ENCODE measurements at places on chromosomes 4 and X.

- DNase-seq, result no peak
Measured at GRCh38 chrX:71629467-71629866, 11.2 kb upstream of the CXCR3 start.

DNA sequence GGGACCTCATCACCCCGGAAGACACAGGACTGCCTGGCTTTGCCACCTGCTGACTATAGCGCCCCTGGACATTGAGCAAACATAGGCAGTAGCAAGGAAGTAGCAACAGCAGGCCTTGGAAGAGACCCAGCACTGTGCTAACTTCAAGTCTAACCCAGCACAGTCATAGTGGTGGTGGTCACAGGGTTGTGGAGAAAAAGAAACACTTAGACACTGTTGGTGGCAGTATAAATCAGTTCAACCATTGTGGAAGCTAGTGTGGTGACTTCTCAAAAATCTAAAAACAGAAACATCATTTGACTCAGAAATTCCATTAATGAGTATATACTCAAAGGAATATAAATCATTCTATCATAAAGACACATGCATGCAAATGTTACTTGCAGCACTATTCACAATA is 874.0 kb upstream of the EPHA5 start:
- no peak for DNase-seq

DNA sequence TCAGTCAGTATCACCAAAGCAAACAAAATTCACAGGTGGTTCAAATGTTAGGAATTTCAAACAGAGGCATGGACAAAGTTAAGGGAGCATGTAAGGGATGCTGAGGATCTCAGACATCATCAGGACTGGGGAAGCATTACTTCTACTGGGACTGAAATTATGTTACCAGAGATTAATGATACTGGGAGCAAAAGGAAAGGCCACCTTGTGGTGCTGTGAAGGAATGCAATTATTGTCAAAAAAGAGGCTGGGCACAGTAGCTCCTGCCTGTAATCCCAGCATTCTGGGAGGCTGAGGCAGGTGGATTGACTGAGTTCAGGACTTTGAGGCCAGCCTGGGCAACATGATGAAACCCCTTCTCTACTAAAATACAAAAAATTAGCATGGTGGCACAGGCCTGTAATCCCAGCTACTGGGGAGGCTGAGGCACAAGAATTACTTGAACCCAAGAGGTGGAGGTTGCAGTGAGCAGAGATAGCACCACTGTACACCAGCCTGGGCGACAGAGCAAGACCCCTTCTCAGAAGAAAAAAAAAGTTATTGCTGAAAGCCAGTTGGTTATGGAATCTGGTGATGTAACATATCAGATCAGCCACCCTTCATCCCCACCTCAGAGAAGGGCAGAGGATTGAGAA is 954.3 kb downstream of the PCDH7 start:
- DNase-seq, result no peak

DNA sequence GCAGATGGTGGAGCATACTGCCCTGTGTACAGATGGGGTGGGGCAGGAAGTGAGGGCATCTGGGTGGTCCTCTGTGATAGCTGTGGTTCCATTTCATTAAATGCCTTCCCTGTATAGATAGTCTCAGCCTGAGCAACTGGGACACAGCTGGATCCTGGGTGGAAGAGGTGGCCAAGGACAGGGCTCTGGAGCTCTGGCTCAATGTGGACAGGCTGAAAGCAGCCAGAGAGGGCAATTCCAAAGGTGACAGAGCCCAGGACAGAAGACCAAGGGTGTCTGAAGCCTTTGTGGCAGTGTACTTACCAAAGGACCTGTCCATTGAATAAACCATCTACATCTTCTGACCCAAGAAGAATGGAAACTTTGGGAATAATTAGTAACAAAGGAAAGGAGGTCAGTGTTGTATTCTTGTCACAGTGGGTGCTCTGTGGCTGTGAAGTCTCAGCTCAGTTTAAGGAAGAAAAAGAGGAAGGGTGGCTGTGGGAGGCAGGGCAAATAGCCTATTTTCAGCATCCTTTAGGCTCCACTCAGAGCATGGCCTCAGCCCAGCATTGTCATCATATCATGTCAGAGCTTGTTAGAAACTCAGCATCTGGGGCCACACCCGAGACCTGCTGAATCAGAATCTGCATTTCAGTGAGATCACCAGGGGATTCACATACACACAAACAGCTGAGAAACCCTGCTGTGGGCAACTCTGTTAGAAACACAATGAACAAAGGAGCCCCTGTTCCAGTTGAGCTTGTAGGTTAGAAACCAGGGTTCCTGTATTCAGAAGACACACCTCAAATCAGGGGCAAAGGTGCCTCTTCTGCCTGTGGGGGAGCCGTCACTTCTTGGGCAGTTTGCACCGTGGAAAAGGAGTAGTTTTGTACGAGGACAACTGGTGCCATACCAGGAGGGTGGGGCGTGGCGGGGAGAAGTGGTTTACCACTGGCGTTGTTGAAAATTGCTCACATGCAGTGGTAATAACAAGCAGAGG is 168.6 kb downstream of the PTTG2 start:
- peak; percentile 87 for DNase-seq
